Mesendoderm (in vitro differentiated cells): ENCODE measurements at places on chromosomes 5 and 9.

DNA sequence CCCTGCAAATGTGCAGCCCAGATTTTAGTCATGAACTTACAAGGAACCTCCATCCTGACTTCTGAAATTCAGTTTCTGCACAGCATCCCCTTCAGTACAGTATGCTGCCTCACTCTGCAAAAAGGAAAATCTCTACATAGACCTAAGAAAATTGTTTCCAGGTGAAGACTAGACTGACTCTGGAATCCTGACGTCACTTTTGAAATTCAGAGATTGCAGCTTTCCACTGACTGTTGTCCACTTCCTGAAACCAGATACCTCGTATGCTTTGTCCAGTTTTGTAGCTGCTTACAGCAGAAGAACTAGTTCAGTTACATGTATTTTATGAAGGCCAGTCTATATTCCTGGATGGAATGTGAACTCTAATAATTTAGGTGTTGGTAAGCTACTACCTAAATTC is 629.3 kb upstream of the ST8SIA4 start:
- no peak for DNase-seq

- no peak for DNase-seq
Measured at GRCh38 chr5:55370291-55370925, 62.6 kb downstream of the MTREX start.

DNA sequence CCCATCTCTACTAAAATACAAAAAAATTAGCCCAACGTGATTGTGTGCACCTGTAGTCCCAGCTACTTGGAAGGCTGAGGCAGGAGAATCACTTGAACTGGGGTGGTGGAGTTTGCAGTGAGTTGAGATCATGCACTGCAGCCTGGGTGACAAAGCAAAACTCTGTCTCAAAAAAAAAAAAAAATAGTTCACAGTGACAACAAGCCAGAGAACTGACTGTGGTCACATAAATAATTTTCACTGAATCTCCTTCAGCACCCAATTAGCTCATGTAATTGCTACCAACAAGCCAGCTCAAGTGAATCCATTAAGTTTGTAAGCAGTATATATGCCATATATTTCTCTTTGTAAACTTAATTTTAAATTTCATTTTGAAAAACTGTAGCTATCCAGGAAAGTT is 14.5 kb upstream of the AFAP1L1 start:
- DNase-seq: no peak

DNA sequence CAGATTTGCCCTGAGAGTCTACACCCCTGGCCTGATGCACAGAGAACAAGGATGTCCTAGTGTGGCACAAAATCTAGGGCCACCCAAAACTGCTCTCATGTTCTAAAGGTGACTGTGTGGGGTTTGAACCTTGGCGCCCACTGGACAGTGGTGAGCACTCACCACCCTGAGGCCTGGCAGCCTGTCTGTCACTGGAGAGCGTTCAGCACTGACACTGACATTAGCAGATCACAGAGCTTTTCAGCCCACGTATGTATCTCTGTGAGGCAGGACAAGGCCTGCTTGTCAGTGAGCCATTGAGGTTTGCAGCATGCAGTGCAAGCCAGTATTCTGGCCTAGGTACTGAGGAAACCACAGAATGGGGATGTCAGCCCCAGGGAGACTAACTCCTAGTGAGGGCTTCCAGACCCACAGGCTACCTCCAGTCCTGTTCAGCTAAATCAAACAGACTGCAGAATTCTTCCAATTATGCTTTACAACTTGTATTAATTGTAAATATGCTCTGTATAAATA is 38.9 kb upstream of the SLC2A8 start:
- DNase-seq: no peak

- DNase-seq: no peak
Measured at GRCh38 chr5:32168460-32169033, 5.6 kb downstream of the GOLPH3 start.

DNA sequence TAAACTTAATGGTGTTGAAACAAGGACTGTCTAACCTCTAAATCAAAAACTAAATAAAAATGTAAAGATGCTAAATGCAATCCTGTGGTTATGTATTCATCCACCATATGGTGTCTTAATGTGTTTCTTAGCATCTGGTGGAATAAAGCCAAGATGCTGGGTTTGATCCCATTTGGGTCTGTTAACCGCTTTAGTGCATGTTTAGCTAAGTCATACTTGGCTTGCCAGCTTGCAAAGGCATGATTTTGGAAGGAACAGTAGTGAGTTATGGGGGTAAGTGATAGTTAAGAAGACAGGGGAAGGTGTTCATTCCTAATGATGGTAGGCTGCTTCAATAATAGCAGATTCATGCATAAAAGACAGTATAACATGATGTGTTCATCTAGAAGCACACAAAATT is 139.0 kb upstream of the SLC27A6 start:
- DNase-seq: peak; percentile 6
